Progenitor cell of endocrine pancreas (in vitro differentiated cells): ENCODE measurements at places on chromosomes 5 and 9. TPM values are rescaled to one million over a fixed set of nuclear protein-coding genes. Genes with fewer than 3 reads are reported as not detected.
A peak's percentile ranks its signal among the peaks of the same experiment; 100 is the strongest.

Gene PCDHB6
- total RNA-seq: 2.4 and 2.7 TPM in 2 replicates

- no peak for DNase-seq
Observed at GRCh38 chr5:157744051-157745011, 819 bp downstream of the LSM11 start.

Gene SHC3
- total RNA-seq: 1.3 TPM in 2 replicates

DNA sequence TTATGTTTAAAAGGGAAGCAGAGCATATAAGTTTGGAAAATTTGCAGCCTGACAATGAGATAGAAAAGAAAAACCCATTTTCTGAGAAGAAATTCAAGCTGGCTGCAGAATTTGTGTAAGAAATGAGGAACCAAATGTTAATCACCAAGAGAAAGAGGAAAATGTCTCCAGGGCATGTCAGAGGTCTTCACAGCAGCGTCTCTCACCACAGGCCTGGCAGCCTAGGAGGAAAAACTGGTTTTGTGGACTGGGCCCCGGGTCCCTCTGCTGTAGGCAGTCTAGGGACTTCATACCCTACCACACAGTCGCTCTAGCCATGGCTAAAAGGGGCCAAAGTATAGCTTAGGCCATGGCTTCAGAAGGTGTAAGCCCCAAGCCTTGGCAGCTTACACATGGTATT lies 32.1 kb upstream of the HSD17B4 start:
- DNase-seq: no peak

DNA sequence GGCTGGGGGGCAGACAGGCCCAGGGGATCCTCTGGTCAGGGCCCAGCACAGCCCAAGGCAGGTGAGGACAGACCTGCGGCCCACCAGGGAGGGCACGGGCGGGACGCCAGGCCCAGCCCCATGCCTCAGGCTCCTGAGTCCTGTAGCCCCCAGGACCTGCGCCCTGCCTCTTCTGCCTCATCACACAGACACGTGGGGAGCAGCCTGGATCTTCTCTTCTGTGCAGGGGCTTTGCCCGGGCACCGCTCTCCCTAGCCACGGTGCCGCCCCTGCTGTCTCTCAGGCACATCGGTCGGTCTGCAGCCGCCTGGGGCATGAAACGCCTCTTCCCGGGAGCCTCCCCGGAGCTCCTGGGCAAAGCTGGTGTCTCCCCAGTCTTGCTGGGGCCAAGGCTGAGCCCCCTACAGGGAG lies 40.2 kb upstream of the EGFL7 start:
- DNase-seq: no peak

DNA sequence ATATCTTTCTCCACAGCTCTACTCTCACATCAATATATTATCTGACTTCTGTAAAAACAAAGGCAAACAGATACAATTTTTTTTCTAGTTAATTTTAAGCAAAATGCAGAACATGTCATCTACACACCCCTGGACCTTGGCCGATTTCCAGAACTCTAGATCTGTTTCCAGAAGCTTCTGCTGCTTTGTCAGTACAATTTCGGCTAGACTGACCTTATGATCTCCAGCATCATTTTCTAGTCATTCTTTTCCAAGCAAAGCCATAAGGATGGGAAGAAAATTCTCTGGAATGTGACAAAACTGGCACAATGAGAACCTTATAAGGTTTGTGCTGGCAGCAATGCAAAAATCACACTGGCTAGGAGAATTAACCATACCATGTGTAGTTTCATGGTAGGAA lies 132.8 kb upstream of the MPDZ start:
- DNase-seq: no peak

Gene SMIM33
- total RNA-seq: not detected in 2 replicates

GRCh38 chr5:14830210-14831005 lies 41.2 kb downstream of the ANKH start:
- no peak for DNase-seq

DNA sequence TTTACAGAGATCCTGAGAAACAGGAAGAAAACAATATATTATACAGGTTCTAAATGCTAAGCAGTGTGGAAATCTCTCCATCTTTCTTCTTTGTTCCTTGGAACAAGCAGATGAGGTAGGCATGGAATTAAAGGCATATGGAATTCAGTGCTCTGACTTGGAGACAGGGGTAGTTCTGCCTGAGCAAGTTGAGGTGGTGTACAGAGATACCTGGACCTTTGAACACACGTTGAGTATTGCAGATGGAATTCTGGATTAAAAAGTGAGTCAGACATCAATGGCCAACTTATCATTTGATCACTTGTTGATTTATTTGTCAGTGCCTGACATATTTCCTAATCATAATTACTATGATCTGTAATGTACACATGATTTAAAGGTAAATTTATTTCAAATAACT lies 293.9 kb upstream of the IRX4 start:
- no peak for DNase-seq

GRCh38 chr5:118984602-118985001 lies 3.7 kb downstream of the DTWD2 start:
- DNase-seq: no peak

GRCh38 chr5:176774216-176775171 lies 35.9 kb upstream of the UNC5A start:
- DNase-seq: no peak

Gene UNC13B
- 111 and 114 TPM in 2 replicates for total RNA-seq

DNA sequence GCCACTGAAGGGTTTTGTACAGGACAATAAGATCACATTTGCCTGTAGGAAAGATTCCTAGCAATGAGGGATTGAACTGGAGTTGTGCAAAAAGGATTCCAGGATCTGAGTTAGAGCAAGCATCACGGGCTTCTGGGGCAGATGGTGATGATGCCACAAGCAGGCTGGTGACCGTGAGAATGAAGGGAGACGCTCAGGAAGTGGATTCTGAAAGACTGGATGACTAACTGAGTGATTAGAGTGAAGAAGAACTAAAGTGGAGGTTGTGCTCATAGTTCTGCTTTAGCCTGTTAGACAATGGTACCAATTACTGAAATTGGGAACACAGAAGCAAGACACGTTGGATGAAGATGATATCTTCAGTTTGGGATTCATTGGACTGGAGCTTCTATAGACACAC lies 168.2 kb downstream of the CD180 start:
- DNase-seq: no peak

GRCh38 chr5:53463909-53464621 lies 16.4 kb upstream of the FST start:
- no peak for DNase-seq

Gene ST8SIA4
- total RNA-seq: 5.5 and 6.8 TPM in 2 replicates

DNA sequence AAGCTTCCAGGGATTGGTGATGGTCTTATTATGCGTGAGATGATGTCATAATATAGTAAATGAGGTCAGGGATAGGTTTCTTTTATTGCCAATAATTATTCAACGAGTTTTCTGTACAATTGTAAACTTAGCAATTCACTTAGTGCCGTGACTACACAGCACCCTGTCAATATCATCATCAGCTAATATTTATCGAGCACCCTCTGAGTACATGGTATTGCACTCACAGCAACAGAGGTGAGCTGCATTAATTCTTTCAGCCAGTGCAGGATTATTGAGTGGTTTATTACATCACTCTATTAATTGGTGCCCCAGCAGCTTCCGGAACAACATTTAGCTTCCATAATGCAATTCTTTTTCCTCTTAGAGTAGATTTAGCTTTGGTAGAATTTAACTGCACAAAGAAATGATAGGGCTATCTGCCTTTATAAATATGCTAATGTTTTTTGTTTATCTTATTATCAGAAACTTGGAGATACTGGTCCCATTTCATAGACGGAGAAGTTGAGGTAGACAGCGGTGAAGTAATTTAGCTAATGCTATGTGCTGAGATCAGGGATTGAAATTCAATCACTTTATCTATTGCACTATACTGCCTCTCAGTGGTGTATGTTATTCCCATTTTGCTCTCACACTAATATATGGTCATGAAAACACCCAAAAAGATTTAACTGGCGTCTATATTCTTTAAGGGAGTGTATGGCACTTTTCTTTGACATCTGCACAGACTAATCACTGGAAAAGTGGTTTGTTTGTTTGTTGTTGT lies 726.1 kb upstream of the WWC1 start:
- no peak for DNase-seq

DNA sequence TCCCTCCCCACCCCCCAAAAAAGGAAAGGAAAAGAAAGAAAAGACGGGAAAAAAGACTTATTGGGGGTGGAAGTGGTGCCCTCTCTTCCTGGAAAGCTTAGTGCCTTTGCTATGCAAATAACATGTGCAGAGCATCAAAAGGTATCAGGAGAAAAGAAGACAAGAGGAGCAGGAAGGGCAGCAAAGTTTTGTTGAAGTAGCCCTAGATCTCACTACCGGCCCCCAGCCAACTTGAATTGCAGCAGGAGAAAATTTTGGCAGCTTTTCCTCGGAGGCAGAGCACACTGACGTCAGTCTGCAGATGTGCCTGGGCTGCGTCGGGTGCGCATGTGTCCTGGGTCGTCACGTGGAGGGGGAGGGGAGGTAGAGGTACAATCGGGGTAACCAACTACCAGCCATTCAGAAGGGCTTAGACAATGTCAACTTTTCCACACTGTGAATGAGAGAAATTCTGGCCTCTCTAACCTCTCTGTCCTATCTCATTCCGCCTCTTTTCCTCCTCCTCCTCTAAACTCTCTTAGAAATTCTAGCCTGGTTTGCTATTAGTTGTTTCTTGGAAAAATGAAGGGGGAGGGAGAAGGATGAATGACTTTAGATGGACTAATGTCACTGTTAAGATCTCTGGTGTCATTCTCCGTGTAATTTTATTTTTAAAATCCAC lies at the start of gene ADAMTS6:
TSS of gene ADAMTS6 (minus strand) at position 286 of the 661 bp plus-strand sequence. CDS start 8,247 bp downstream, outside the sequence.
- peak; percentile 38 for DNase-seq

Gene ACTL7B
- 0.16 and 0.19 TPM in 2 replicates for total RNA-seq

- no peak for DNase-seq
Observed at GRCh38 chr9:131423171-131423581, 29.3 kb downstream of the PRRC2B start.

GRCh38 chr9:93130861-93131481 lies 3.1 kb downstream of the NINJ1 start:
- DNase-seq: no peak

DNA sequence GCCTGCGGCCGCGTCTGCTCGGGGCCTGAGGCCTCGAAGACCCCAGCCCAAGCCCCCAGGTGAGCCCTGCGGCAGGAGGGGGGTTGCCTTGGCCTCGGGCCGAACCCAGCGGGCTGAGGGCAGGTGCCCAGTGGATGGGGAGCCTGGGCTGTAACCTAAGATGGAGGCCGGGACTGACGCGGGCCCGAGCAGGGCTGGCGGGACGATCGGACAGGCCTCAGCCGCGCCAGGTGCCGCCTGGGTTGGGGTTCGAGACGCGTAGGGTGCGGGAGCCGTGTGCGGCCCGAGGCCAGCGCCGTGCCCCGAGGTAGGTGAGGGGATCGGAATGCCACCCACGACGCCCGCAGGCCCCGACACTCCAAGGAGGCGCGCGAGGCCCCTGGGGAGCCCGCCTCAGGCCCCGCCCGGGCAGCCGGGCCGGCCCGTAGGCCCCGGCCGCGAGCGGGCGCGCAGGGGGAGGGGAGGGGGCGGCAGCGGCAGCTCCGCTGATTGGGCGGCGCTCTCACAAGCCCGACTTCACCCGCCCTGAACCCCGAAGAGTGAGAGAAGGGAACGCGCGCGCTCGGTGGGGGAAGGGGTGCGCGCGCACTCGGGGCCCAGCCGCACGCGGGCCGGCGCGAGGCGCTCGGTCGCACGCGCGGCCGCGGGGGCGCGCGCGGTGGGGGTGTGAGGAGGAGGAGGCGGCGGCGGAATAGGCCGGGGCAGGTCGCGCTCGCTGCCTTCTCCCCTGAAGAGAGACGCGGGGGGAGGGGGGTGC lies at the start of gene NSD1:
TSS of gene NSD1 (plus strand) at position 678 of the 757 bp plus-strand sequence. CDS start 1,331 bp downstream, outside the sequence.
- peak; percentile 84 for DNase-seq

GRCh38 chr5:146475190-146475780 lies 28.2 kb downstream of the TCERG1 start:
- no peak for DNase-seq
